CD4-positive, CD25-positive, alpha-beta regulatory T cell (primary cell): ENCODE measurements at places on chromosomes 12 and 14. TPM values are rescaled to one million over a fixed set of nuclear protein-coding genes. Genes with fewer than 3 reads are reported as not detected.
A peak's percentile ranks its signal among the peaks of the same experiment; 100 is the strongest.

DNA sequence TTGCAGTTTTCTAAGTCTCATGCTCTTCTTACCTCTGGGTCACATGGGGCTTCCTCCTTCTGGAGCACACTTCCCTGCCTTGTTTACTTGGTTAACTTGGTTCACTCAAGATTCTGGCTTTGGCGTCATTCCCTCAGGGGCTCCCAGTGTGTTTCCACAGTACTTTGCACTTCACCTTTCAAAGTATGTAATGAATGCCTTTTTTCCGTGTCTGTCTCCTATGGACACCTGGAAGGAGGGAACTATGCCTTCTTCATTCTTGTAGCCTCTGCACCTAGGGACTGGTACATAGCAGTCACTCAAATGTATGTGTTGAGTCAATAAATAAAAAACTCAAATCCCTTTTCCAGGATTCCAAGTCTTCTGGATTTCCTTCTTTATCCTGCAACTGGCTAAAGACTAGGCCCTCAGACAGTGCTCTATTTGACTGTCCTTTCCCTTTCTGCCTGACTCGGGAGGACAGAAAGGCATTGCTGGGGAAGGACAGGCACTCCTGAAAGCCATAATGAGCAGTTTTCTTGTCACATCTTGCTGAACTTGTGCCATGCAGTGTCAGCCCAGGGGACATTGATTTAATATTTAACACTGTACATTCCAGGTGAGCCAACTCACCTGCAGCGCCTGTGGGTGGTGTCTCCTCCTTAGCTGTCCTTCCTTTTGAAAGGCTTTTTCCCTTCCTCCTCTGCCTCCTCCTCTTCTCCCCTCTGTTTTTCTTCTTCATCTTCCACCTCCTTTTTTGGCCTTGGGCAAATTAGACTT lies 12.8 kb downstream of the MYRFL start:
- H3K4me1 ChIP-seq: no peaks in the 10 kb centered on the region
- no peaks in the 10 kb centered on the region for H3K36me3 ChIP-seq
- no peak overlapping the region for H3K4me3 ChIP-seq
- peaks cover 6% of the 10 kb centered on the region for H3K27me3 ChIP-seq

The GNPNAT1 gene
- 7.9 TPM for total RNA-seq

- no peak for DNase-seq
- H3K36me3 ChIP-seq: no peaks in the 10 kb centered on the region
- H3K27ac ChIP-seq: no peak overlapping the region
- no peaks in the 10 kb centered on the region for H3K27me3 ChIP-seq
- no peaks in the 10 kb centered on the region for H3K4me1 ChIP-seq
- H3K4me3 ChIP-seq: no peak overlapping the region
Observed at GRCh38 chr14:32654106-32654505, 284.6 kb upstream of the NPAS3 start.

DNA sequence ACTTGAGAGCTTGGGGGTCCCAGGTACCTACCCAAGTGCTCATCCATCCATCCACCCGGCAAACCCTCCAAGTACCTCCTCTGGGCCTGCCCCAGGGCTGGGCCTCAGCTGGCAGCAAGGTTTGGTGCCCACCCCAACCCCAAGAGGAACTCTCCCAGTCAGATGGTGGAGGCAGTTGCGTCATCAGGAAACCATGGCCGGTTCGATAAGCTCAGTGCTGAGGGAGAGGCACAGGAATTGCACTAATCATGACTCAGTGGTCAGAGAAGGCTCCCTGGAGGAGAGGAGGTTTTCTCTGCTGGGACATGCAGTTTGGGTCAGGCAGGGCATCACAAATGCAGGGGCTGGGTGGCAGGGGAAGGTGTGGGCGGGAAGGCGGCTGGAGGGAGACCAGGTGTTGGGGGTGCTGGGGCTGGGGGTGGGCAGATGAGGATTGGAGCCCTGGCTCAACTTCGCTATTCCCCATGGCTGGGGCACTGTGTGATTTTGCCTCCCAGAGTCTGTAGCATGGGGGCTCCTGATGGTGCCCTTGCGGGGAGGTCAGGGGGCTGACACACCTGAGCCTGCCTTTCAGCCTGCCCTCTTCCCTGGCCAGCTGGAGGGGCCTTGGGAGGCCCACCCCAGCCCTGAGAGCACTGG lies 32.2 kb downstream of the SH2B3 start:
- DNase-seq: no peak
- H3K4me3 ChIP-seq: no peak overlapping the region
- peak overlapping the region; percentile 95 for H3K27ac ChIP-seq
- peaks cover 60% of the 10 kb centered on the region for H3K4me1 ChIP-seq
- no peaks in the 10 kb centered on the region for H3K27me3 ChIP-seq

The AGAP2 gene
- 60.3 TPM for total RNA-seq

DNA sequence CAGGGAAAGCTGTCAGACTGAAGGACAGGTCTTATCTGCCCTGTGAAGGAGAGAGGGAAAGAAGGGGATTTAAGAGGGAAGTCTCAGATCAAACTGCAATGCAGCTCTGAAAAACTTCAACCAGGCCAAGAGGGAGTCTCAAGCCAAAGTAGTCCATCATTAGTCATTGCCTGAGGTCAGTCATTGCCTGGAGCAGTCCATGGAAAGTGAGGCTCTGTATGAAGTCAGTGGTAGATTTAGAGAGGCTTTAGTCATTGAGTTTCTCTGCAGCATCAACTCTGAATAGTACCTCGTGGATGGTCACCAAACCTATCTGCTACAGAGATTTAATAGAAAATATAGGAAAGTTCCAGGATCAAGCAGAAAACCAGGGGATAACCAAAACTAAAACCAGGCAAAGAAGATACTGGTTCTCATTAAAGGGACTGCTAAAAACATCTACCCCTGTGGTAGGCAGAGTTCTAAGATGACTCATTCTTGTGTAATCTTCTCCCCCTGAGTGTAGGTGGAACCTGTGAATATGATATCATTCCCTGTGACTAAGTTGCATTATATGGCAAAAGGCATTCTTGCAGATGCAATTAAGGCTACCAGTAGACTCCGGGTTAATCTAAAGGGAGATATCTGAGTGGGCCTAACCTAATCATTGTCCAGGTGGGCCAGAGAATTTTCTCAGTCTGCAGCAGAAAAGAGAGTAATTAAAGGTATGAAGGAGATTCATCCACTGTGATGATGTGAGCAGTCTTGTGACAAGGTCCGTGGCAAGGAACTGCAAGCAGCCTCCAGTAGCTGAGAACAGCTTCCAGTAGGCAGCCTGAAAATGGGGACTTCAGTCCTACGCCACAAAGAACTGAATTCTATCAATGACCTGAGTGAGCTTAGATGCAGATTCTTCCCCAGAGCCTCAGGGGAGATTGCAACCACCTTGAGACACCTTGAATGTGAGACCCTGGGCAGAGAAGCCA lies 123.1 kb downstream of the GALC start:
- DNase-seq: no peak
- H3K27ac ChIP-seq: no peak overlapping the region
- H3K27me3 ChIP-seq: no peaks in the 10 kb centered on the region
- H3K4me3 ChIP-seq: no peak overlapping the region
- H3K36me3 ChIP-seq: no peaks in the 10 kb centered on the region
- no peaks in the 10 kb centered on the region for H3K4me1 ChIP-seq

GRCh38 chr12:66365718-66366490 lies 63.6 kb downstream of the HELB start:
- H3K27ac ChIP-seq: no peak overlapping the region
- no peak overlapping the region for H3K4me3 ChIP-seq

The ADAMTS20 gene
- total RNA-seq: not detected

DNA sequence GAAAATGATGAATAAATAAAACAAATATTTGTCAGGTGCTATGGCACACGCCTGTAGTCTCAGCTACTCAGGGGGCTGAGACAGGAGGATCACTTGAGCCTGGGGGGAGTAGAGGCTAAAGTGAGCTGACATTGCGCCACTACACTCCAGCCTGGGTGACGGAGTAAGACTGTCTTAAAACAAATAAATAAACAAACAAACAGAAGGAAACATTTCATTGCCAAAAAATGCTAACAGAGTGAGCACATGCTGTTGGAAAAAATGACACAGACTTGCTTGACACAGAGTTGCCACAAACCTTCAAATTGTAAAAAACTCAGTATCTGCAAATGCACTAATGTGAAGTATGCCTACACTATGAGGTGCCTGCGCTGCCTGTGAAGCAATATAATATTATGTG lies 50.8 kb upstream of the AP4S1 start:
- H3K4me3 ChIP-seq: no peak overlapping the region
- no peak overlapping the region for H3K27ac ChIP-seq
- no peaks in the 10 kb centered on the region for H3K36me3 ChIP-seq
- H3K4me1 ChIP-seq: peaks cover 6% of the 10 kb centered on the region

DNA sequence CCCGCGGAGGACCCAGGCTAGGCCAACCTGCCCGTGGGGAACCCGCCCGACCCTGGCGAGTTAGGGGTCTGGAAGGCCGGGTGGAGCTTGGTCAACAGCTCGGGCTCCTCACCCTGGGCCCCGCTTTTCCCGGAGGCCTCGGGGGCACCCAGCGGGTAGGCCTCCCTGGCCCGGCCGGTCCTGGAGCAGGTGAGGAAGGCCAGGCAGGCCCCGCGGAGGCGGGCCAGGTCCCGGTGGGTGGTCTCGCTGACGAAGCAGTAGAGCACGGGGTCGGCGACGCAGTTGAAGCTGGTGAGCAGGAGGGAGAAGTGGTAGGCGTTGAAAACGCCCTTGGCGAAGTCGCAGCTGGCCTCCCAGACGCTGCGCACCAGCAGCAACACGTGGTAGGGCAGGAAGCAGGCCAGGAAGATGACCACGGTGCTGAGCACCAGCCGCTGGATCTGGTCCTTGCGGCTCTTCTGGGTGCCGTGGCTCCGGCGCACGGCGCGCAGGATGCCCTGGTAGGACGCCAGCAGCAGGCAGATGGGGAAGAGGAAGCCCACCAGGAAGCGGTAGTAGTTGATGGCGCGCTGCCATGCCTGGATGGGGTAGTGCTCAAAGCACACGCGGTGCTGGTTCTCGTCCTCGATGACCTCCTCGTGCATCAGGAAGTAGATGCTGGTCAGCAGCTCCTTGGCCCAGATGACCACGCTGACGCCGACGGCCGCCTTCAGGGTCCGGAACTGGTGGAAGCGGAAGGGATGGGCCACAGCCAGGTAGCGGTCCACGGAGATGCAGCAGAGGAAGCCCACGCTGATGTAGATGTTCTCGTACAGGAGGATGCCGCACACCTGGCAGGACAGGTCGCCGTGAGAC lies 10.3 kb downstream of the GPR68 start:
- DNase-seq: no peak
- no peaks in the 10 kb centered on the region for H3K27me3 ChIP-seq
- H3K36me3 ChIP-seq: peaks cover 19% of the 10 kb centered on the region
- H3K4me3 ChIP-seq: no peak overlapping the region
- peaks cover 62% of the 10 kb centered on the region for H3K4me1 ChIP-seq
- H3K27ac ChIP-seq: no peak overlapping the region

The TSHR gene
- total RNA-seq: 19.3 TPM
